ENCODE measurements at places on chromosomes 4 and X. TPM values are rescaled to one million over a fixed set of nuclear protein-coding genes. Genes with fewer than 3 reads are reported as not detected.

DNA sequence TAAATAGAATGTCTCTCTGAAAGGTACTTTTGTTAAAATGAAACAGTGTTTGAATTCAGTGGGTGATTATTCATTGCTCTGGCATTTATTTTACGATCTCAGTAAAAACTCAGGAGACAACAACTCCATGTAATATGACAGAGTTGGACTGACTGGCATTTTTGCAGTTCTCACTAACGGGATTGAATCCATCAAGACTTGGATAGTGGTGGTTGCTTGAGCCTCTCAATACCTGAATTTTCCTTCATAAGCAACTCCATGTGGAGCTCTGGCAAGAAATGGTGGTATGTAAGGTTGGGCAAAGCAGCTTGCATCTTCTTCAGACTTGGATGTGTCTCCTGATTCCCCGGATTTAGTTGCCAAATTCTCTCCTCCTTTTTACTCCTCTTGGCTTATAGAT, 72.7 kb downstream of the FRMPD4 start:
- DNase-seq, result no peak

- no peak for DNase-seq
Observed at GRCh38 chr4:133921280-133922195, 280.1 kb downstream of the PABPC4L start.

DNA sequence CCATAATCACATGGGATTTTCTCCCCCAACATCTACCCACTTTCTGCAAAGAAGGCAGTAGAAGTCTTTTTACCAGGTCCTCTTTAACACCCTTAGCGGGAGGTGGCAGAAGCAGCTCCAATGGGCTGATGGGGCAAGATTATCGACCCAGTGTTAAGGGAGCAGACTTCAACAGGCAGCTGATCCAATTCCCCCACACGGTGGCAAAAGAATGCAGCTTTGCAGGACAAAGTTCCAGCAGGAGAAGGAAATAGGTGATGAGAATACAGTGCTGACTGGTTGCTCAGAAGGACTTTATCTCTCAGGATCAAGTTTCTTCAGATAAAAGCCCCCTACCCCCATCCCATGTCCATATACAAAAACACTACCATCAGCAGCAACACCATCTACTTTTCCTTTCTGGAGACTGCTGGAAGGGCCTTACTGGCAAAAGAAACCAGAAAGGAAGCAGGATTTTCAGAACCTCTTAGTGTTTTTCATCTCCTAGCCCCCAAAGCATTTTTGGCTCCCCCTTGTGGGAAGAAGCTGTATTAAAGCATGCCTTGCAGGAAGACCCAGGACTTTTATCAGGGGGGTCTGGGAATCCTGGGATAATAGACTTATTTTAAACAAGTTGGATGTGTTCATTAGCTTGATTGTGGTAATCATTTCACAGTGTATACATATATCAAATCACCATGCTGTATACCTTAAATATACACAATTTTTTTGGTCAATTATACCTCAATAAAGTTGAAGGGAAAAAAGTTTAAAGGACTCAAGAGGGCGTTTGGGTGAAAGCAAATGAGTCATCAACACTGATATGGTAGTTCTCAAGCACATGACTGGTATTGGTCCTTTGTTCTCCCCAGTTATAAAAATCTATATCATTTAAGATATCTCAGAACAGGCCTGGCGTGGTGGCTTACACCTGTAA, 146.4 kb downstream of the GPC3 start:
- DNase-seq, result no peak

GRCh38 chr4:146381263-146381872, 140.4 kb downstream of the SLC10A7 start:
- no peak for DNase-seq

- DNase-seq, result no peak
Observed at GRCh38 chr4:75844151-75844662, 58.0 kb downstream of the PPEF2 start.

- no peak for DNase-seq
Observed at GRCh38 chrX:132613801-132614200, 125.0 kb upstream of the MBNL3 start.

GRCh38 chr4:18844726-18845125, 823.2 kb upstream of the LCORL start:
- DNase-seq, result no peak

DNA sequence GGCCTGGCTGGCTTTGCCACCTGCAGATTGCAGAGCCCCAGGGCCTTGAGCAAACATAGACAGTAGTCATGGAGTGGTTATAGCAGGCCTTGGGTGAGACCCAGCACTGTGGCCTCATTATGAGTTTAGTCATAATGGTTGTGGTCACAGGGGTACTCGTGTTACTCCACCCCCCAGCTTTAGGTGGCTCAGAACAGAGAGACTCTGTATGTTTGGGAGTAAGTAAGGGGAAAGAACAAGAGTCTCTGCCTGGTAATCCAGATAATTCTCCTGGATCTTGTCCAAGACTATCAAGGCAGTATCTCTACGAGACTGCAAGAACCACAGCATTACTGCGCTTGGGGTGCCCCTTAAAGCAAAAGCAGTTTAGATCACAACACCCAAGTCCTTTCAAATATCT, 62.3 kb upstream of the SCRG1 start:
- DNase-seq, result no peak

DNA sequence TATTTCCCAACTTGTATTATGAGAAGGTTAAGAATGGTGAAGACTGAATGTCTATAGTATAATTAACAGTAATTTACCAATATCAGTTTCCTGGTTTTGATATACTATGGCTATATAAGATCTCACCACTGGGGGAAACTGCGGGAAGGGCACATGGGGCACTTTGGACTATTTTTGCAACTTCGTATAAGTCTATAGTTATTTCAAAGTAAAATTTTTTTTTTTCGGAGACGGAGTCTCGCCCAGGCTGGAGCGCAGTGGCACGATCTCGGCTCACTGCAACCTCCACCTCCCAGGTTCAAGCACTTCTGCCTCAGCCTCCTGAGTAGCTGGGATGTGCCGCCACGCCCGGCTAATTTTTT, 46.1 kb downstream of the CXorf58 start:
- DNase-seq, result no peak

GRCh38 chr4:183240581-183241321, 79.3 kb downstream of the CLDN22 start:
- no peak for DNase-seq

- no peak for DNase-seq
Observed at GRCh38 chrX:53511322-53511721, 77.2 kb upstream of the HSD17B10 start.

GRCh38 chrX:41670112-41670511, 18.7 kb upstream of the GPR34 start:
- DNase-seq, result no peak

- no peak for DNase-seq
Observed at GRCh38 chrX:35919536-35920309, at the start of gene CFAP47. TSS of gene CFAP47 (plus strand) at chrX:35919734. CDS start at chrX:35919800, 66 bp downstream.

DNA sequence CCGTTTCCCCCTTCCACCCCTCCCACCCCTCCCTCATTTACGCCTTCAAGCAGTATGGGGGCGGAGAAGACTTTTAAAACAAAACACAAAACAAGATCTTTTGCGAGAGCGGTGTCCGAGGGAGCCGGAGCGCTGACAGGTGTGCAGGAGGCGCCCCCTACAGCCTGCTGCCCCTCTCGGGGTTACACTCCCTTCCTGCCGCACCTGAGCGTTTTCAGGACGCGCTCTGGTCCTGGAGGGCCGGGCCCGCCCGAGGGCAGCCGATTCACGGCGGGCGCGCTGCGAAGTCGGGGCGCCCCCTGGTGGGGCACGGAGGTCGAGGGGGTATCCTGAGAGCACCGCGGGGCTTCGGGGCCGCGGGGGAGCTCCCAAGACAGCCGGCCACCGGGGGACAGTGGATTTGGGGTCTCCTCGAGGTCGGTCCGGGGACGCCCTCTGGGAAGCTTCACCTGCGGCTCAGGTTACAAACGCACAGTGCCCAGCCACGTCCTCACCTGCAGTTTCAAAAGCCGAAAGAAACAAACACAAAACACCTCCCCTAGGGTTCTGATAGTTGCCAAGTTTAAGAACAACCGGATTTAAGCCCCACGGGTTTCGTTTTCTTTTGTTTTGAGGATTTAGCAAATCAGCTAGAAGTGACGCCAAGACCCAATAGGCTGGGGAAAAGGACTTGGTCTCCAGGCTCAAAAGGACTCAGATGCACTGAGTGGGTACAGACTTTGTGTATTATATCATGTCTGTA, 8.0 kb upstream of the NEUROG2 start:
- no peak for DNase-seq

- no peak for DNase-seq
Observed at GRCh38 chr4:97525236-97525635, 618.0 kb downstream of the STPG2 start.

DNA sequence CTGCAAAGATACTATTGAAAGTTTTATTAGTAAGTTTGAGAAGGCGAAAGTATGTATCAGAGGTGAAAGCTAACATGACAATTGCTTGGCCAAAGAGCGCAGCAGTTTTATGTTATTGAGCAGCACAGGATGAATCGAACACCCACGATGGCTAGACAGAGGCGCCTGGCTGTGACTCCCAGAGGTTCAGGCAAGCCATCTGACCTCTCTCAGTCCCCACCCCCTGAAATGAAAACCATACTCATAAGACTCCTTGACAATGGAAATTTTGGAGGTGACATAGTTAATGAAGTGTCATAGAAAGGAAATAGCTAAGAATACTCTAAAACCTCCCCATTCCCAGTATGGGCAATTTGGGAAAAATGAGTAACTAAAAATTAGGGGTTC, 70.6 kb downstream of the MGST2 start:
- DNase-seq, result no peak

DNA sequence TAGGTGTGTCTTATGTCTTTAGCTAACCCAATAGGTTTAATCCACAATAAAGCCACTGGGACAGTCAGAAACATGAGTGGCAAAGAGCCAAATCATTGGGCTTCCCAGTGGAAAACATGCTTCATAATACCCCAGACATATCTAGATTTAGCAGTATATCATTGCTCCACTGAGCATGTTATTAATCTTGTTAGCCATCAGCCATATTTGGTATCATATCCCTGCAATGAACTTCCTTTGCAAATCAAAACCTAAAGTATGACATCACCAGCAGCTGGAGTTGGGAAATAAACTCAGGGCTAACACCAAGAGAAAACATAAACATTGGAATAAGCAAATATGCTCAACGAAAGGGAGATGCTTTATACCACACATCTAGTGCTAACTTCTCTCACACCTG, 280.8 kb upstream of the NOCT start:
- DNase-seq, result no peak

GRCh38 chrX:139091066-139091465, 379.5 kb upstream of the FGF13 start:
- DNase-seq, result no peak

DNA sequence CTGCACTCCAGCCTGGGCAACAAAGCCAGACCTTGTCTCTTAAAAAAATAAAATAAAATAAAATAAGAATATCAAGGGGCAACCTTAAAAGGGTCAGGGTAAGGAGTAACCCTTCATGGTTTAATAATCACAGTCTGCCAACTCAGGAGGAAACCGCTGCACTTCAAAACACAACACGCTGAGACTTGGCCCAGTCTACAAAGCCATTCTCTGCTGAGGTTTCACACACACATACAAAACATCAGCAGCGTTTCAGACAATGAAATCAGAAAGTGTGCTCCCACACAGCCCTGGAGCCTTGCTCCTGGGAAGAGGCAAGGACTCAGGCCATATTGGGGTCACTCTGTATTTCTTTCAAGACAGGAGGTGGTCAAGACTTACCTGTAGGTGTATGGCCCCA, 18.3 kb downstream of the SCARB2 start:
- no peak for DNase-seq

GRCh38 chr4:183014361-183015084, 84.5 kb upstream of the WWC2 start:
- DNase-seq, result no peak

DNA sequence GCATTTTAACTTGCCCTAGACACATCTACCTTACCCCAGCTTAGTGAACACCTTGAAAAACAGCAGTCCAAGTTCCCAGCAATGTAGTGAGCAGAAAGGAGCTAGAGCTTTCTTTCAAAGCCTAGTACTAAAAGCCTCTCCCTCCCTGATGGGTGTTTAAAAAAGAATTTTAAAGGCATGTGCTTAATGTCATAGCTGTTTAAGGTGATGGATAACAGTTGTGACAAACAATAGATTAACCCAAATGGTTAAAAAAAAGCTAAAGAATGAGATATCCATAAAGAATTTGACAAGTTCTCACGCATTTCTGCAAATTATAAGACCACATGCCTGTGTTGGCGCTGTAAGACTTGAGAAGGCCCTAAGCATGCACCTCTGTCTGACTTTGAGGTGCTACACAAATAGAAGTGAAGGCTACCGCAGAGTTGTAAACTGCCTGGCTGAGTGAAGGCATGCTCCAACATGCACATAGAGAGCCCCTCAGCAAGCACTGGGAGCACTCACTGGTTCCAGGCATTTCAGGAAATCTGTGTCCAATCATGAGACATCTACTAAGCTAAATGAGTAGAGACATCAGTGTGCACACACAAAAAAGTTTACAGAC, 94.0 kb downstream of the PHF8 start:
- DNase-seq, result no peak

DNA sequence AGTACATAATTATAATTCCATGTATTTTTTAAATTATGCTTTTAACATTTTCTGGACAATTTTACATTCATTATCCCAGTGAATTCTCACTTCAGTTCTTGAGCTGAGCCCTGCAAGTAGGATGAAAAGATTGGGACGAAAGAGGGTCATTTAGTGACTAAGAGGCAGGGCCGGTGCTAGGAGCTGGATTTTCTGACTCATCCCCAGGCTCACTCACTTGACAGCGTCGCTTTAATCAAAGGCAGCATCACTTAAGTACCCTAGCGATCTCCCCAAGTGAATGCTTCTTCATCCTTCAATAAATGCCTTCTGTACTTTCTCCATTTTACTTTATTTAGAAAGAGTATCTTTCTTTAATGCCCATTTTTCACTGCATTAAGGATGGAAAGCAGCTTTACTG, 263.6 kb downstream of the HS3ST1 start:
- no peak for DNase-seq

DNA sequence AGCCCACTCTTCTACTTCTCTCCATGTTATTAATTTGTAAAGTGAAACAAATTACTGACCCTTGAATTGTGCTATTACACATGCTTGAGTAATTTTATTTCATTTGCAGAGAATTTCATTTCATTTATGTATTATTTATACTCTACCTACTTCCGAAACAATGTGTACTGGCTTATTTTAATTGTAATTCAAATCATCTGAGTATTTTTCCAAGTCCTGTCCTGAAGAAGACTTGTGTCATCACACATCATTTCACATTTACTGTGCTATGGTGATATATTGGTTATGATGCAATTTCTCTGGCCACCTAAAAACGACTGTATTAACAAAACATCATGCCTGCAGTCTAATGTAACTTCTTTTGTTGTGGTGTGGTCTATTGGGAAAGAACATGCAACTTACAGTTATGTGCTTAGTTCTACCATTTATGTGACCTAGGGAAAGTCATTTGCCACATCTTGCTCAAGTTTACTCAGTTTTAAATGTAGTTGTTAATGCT, 384.5 kb downstream of the RPA4 start:
- no peak for DNase-seq

The PAGE1 gene
- not detected for total RNA-seq

The SLC6A14 gene
- total RNA-seq, result 34.8 TPM

The TENM3 gene
- total RNA-seq, result 2.6 TPM

The CDKL2 gene
- total RNA-seq, result 1.2 TPM

The GAGE1 gene
- total RNA-seq, result not detected

The RAB39B gene
- 0.41 TPM for total RNA-seq
